ENCODE measurements at places on chromosomes 16 and 17.

DNA sequence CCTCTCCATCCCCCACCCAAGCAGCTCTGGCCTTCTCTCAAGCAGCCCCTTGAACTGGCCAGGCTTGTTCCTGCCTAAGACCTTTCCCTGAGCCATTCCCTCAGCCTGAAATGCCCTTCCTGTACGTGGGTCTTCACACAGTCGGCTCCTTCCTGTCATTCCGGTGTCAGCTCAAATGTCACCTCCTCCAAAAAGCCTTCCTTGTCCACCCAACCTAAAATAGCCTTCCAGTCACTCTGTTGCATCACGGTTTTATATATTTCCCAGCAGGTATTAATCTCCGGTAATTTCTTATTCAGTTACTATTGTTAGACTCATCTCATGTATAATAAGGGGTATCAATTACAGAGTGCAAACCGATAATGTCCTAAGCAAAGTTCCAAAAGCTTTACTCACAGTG, 51.8 kb downstream of the C17orf67 start:
- no peak for DNase-seq

DNA sequence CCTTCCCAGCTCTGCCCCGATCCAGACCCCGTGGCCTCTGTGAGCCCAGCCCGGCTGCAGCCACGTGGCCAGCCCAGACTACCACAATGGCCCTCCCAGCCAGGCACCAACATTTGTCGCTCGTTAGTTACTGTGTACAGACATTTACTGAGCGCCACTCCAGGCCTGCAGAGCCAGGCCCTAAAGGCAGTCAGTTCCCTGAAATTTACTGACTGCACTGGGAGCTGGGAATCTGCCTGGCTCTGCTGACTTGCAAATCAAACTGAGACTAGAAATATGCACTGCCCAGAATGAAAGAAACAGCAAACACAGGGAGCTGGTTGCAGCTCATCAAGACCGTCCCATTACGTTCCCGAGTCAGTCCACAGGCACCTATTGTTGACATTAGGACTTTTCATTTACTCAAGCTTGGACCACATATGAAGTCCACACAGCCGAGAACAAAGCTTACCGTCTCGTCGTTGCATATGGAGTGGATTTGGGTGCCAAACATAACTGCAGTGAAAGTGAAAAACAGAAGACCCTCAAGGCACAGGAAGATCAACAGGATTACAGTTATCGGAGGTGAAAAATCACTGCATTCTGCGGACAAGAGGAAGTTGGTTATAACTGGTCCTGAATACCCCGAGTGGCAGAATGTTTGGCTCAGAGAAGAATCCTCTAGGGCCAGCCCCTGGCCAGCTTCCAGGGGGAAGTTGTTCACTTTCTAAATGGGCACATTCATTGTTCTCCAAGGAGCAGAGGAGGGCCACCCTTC, 34.5 kb downstream of the ZDHHC7 start:
- DNase-seq = no peak

- no peak for DNase-seq
These were observed 9.3 kb downstream of the PLXDC1 start for GRCh38 chr17:39141915-39142664.

GRCh38 chr17:57257195-57257894, 1.0 kb downstream of the MSI2 start:
- DNase-seq = no peak

- no peak for DNase-seq
These were observed 72.0 kb downstream of the ABCC6 start for GRCh38 chr16:16151315-16151714.

DNA sequence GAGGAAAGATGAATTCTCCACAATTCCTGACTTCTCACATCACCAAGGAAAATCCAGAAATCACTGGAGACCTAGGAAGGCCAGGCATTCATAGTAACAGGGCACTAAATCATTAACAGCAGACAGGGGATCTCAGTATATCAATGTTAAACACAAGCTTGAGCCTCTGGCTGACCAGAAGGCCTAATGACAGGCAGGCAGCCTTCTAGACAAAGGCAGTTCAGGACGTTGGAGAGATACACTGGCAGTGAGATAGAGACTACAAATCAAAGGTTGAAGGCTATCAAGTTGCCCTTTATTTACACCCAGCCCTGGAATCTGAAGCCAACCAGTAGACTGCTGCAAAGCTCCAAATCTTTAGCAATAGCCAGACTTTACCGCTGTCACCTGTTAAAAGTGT, 422.8 kb upstream of the CCL2 start:
- DNase-seq = no peak

GRCh38 chr16:31130899-31131298, 4.6 kb downstream of the PRSS8 start:
- no peak for DNase-seq

DNA sequence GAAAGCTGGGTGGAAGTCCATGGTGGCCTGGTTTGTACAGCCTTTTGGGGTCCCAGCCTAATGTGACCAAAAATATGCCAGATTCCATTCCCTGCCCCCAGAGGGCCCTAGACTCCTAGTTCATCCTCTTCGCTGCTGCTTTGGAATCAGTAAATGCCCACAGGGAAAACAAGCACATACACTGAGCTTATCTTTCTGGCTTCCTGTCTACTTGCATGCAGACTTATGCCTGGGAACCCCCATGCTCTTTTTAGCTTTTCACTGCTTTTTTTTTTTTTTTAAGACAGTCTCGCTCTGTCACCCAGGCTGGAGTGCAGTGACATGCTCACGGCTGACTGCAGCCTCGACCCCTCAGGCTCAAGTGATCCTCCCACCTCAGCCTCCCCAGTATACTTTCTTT, 6.2 kb upstream of the CD300LG start:
- DNase-seq = no peak

DNA sequence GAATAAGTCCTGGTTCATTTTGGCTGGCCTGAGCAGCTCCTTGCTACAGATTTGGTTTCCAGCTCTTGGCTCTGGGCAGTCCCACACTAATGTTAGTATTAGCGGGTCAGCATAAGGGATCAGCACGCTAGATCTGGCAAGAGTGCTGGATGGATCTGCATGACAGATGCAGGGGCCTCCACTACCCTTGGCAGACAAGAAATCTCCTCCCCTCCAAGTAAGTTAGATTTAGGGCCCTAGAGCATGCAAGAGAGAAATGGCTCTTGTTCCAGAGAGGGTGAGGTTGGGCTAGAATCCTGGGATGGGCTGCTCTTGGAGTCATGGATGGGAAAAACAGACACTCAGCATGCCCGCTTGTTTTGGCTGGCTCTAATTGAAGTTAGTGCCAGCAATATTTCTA, 414.3 kb downstream of the RBFOX1 start:
- DNase-seq = no peak

DNA sequence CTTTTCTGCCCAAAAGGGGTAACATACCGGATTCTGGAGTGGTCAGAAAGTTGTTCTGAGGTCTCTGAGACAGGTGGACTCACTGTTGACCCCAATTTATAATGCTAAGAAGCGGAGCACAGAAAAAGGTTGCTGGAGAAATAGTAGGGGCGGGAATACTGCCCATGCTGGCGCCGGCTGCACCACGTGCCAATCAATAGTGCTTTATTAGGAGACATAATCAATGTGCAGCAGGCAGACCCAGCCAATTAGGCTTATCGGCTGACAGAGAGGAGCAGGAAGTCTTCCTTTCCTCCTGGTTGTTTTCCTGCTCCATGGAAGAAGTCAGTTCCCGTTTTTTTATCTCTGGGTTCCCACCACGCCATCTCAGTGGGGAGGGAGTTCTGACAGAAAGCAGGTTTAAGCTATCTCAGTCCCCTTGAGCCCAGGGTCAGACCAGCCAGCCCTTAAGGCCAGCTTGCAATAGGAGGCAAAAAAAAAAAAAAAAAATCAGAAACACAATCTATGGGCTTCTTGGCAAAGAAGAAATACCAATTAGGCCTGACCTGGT, 68.2 kb upstream of the IRX6 start:
- no peak for DNase-seq

GRCh38 chr16:88727871-88728270, 21.6 kb downstream of the CTU2 start:
- DNase-seq = no peak

DNA sequence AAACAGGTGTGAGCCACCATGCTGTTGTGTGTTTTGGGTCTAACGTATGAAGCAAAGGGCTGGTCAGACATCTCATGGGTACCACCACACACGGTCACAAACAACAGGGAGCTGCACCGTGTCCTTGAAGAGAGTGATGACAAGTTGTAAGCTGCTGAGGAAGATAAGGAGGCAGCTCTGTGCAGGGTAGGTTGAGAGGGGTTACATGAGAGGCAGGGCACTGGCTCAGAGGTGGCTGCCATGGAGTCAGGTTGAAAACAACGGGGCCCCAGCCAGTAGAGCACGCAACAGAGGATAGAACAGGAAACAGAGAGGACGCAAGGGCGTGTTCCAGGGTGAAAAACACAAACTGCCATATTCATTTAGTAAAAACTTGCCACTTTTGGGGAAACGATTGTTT, 52.2 kb downstream of the TRARG1 start:
- DNase-seq = no peak

DNA sequence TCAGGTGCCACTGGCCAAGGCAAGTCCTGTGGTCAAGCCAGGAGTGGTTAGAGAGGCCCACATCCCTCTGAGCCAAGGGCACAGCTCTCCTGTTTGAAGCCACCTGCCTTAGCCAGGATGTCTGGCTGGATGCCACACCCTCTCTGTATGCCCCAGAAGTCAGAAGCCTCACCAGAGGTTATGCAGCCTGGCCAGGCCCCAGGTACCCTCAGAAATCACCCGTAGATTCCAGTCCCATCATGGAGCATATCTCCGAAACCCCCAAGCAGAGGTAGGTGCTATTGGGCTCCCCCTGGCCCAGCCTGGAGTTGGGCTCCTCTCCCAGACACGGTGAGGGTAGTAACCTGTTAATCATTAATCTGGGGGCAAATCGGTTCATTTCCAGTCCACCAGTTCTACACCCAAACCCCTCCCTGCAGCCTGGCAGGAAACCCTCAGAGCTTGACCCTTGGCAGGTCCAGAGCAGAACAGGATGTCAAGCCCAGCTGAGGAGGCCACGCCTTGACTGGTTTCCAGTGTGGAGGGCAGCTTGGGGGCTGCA, 60.6 kb upstream of the TMEM97 start:
- DNase-seq = no peak

- DNase-seq = no peak
These were observed 33.8 kb downstream of the MPRIP start for GRCh38 chr17:17076066-17076465.

GRCh38 chr16:58361726-58362125, 30.5 kb upstream of the GINS3 start:
- no peak for DNase-seq

- DNase-seq = no peak
These were observed 8.6 kb downstream of the RIPOR1 start for GRCh38 chr16:67537270-67537635.

GRCh38 chr16:69393898-69394849, 8.4 kb upstream of the TERF2 start:
- no peak for DNase-seq

GRCh38 chr17:16516594-16517051, 24.6 kb upstream of the LRRC75A start:
- no peak for DNase-seq

DNA sequence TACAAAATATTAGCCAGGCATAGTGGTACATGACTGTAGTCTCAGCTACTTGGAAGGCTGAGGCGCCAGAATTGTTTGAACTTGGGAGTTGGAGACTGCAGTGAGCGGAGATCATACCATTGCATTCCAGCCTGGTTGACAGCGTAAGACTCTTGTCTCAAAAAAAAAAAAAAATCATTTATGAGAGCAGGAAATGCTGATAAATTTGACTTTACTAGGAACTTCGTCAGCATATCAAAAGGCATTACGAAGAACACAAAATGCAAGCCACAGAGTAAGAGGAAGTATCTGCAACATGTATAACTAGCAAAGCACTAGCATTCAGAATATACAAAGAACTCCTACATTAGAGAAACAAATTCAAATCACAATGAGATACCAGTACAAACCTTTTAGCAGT, 279.3 kb downstream of the ZFHX3 start:
- DNase-seq = no peak

GRCh38 chr16:88819126-88819525, 7.4 kb upstream of the APRT start:
- DNase-seq = no peak

DNA sequence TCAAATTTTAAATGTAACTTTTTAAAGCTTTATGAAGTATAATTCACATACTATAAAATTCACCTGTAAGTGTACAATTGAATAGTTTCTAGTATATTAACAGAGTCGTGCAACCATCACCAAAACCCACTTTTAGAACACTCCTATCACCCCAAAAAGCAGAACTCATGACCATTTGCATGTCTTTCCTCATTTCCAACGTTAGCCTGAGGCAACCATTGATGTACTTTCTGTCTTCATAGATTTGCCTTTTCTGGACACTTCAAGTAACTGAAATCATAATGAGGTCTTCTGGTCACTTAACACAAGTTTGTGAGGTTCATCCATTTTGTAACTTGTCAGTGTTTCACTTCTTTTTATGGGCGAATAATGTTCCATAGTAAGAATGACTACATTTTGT, 33.2 kb downstream of the METTL16 start:
- DNase-seq = no peak

GRCh38 chr16:66207139-66207882, 159.2 kb upstream of the CDH5 start:
- DNase-seq = peak; percentile 19

- no peak for DNase-seq
These were observed 8.6 kb upstream of the VAC14 start for GRCh38 chr16:70809392-70810060.

GRCh38 chr16:54511222-54511731, 224.7 kb upstream of the IRX3 start:
- DNase-seq = no peak

GRCh38 chr17:36503456-36504155, 17.1 kb downstream of the ZNHIT3 start:
- DNase-seq = no peak

- no peak for DNase-seq
These were observed 12.2 kb downstream of the WSCD1 start for GRCh38 chr17:6082335-6082734.

DNA sequence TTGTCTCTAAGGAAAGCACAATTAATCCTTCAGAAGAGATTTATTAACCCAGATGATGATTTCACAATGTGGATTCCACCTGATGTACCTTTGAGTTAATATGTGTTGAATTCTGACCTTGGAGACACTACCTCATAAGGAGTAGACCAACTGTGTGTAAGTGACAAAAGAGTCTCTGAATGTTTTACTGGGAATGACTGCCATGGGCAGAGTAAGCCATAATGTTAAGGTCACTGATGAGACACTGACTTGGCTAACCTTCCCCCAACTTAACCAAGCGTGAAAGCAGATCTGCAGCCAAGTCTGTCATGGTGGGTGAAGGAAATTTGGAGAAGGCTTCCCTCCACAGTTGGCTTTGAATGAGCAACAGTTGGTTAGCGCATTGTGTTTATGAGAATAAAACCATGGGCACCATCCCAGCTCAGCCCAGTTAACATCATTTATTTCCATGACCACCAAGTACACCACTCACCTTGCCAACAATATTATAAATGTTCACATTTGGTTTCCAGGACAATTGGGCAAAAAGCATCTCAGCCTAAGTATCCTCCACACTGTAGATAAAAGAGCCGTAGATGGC, 618.5 kb downstream of the KCNJ2 start:
- DNase-seq = no peak
